Left lung (tissue), 14 donors: ENCODE measurements at places on chromosomes 7 and 10. TPM values are rescaled to one million over a fixed set of nuclear protein-coding genes. Genes with fewer than 3 reads are reported as not detected.

- no peak for DNase-seq
Observed at GRCh38 chr10:50310560-50311174, 59.4 kb upstream of the ASAH2 start.

GRCh38 chr10:126017961-126018560 is 121.7 kb downstream of the FANK1 start:
- no peak for DNase-seq

- no peak for DNase-seq
Observed at GRCh38 chr7:113774182-113774807, 144.5 kb downstream of the PPP1R3A start.

GRCh38 chr10:35251373-35252100 is 84.8 kb upstream of the CCNY start:
- DNase-seq: no peak

DNA sequence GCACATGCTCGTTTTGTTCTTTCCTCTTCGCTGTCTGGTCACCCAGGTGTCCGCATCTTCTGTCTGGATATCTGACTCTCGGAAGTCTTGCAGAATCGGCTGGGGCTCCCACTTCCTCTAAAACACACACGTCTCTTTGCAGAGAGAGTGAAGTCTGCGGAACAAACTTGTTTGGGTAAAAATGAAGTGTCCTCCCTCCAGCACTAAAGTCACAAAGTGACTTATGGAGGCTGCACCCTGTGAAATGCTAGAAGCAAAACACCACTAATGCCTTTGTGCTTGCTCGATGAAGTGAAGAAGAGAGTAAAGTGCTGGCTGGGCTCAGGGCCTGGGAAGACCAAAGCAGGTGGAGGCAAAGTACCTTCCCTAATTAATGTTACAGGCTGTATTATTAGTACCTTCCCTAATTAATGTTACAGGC is 71.4 kb downstream of the FGFR2 start:
- no peak for DNase-seq

- DNase-seq: no peak
Observed at GRCh38 chr7:20543500-20543899, 72.0 kb upstream of the ABCB5 start.

- DNase-seq: no peak
Observed at GRCh38 chr10:114294549-114294948, 55.5 kb downstream of the VWA2 start.

DNA sequence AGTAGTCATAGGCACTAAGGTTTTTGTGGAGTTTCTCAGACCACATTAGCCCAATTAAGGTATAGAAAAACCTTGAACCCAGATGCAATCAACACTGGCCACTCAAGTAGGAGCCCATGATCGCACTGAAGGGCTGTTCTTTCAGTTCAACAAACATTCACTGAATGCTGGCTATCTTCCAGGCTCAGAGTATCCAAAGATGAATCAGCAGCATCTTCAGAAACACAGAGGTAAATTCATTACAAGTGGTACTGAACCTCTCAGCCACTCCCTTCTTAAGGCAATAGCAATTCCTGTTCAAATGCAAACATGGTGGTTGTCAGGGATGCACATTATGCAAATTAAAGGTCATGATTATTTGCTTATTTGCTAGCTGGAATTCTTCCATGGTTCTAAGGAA is 17.1 kb downstream of the KCNK18 start:
- no peak for DNase-seq

DNA sequence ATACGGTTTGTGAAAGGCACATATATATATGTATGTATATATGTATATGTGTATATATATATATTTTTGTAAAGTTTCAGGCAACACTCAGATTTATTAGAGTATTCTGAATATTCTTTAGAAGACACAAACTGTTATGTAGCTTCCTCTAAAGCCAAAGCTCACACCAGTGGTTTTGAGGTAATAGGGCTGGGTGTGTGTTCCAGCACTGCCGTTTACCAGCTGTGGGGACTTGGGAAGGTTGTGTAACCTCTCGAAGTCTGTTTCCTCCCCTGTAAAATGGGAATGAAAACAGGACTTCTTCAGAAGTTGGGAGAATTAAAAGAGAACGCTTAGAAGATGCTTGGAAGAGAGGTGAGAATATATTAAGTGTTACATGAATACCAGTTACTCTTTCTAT is 94.8 kb downstream of the PRPF18 start:
- no peak for DNase-seq

DNA sequence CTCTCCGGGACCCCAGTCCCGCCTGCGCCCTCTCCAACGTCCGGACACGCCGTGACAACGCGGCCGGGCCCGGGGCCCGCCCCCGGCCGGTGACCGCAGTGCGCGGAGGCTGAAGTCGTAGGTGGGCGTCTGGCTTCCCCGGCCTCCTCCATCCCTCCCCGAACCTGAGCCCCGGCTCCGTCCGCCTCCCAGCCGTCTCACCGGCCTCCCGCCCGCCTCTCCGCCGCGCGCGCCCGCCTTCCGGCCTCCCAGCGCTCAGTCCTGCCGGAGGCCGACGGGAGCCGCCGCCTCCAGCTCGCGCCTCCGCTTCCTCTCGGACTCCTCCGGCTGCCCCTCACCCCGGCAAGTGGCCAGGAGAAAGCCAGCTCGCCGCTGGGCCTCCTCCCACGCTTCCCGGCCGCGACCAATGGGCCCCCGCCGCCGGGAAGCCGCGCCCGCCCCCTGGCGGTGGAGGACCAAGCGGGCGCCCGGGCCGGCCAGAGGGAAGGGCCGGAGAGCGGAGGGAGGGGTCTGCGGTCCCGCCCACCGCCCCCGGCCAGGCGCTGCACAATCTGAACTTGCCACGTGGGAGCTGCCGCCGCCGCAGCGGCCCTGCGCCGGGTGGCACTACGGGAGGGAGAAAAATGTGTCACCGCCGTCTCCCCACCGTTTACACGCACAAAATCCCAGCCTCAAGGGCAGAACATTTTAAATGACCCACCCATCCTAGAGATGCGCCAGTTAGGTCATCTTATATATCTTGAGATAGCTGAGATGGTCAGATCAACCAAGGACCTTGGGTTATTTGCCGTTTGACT is at the start of gene FAM3C:
FAM3C (minus strand) TSS at position 348 of the 797 bp plus-strand sequence. CDS start 13,339 bp downstream, outside the sequence.
- peak; percentile 96 for DNase-seq

DNA sequence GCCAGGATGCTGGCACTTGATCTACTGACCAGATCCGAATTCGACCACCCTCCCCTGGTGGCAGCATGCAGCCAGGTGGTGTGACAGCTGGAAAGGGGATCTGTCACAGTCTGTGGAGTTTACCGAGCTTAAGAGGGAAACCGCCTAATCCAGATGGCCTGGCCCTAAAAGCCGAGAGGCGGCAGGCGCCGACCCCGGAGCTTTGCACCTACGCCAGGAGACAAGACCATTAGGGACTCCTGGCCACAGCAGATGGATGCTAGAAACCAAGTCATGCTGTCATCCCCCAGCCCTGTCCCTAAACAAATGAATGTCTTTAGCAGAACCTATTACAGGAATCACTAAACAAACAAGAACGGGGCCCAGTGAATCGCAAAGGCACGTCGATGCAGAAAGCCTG is 27.7 kb downstream of the RCC1L start:
- DNase-seq: no peak

DNA sequence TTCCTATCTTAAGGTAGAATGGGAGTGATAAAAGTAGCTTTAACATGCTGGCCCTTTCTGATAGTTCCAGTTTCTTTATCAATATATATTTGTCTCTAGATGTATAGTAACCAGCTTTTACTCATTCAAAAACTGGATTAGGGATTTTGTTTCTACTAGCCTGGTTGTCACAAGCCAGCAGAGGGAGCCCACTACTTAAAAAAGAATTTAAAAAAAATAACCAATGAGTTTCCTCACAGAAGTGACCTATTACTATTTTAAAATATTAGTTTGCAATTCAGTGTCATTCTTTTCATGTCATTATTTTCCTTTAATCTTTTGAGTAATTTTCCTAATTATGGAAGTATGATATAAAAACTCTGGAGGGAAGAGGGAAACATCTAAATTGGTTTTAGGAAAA is 142.1 kb downstream of the PHTF2 start:
- DNase-seq: no peak

DNA sequence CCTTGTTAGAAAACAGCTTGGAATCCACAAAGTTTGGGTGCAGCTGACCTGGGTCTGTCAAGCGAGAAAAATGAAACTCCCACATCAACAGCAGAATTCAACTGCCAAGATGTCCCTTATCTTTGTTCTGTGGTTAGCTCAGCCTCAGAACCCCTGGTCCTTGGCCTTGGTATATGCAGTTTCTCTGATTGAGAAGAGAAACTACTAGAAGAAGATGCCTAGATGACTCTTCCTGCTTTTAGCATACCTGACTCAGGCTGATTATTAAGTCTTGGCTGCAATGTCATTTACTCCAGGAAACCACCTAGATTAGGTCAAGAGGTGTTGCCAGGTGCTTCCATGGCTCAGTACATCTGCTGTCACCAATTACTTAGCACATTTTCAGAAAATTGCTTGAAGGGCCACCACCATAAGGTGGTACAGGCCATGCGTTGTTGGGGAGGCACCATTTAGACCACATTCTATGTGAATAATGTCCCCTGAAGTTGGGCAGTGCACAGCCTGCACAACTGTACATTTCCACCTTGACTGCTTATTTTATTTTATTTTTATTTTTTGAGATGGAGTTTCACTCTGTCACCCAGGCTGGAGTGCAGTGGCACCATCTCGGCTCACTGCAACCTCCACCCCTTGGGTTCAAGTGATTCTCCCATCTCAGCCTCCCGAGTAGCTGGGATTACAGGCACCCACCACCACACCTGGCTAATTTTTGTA is 59.4 kb upstream of the ZNF438 start:
- no peak for DNase-seq

GRCh38 chr10:130002606-130003005 is 38.5 kb upstream of the EBF3 start:
- no peak for DNase-seq

DNA sequence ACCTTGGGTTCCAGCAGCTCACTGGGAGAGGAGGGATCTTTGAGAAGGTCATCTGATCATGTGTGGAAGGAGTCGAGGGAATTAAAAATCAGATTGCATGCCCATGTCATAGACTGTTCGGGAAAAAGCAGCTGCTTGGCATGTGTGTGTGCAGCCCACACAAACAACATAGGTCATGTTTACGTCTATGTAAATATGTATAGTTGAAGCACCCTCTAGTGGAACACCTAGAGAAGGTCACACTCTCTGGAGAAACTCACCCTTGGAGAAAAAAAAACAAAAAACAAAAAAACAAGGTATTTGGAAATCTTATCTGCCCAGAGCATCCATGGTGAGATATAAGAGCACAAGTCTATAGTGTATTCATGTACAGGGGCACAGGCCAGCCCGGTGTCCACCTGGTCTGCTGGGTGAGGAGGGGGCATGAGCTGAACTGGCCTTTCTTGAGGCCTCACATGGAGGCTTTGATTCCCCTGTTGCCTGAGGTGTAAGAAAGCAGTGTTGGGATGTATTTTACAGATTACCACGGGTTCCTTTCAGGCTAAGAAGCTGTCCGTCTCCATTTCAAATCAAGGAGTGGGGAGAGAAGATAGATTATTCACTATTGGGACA is 98.0 kb downstream of the NPY start:
- no peak for DNase-seq

DNA sequence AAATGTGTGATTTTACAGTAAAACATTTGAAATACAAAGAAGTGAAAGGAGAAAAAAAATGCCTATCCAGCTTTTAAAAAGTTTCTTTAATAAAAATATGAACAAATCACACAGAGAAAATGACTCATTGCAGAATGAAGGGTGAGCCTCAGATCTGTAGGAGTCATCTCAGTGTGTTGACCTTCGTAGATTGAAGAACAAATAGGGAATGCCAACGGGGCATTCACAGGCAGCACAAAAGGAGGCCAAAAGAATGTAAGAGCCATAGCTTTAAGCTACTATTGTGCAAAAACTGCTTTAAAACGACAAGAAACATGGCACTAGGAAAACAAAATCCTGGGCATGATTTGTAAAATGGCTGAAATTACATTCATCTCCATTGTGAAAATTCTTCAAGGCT is 782.7 kb upstream of the CELF2 start:
- DNase-seq: no peak

- no peak for DNase-seq
Observed at GRCh38 chr10:115956225-115957011, 316.6 kb downstream of the GFRA1 start.

DNA sequence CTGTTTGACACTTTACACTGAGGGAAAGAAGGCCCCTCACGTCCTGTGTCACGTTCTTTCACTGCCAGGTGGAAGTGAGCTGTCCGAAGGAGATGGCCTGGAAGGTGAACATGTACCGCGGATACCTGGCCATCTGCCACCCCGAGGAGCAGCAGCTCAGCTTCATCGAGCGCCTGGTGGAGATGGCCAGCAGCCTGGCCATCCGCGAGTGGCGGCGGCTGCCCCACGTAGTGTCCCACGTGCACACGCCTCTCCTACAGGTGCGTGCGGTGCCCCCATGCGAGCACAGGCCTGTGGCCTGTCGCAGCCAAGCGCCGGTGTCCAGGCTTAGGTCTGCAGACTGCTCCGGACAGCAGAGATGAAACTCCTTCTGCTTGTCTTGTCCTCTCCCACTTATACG is 103.4 kb downstream of the TRRAP start:
- DNase-seq: no peak

- DNase-seq: no peak
Observed at GRCh38 chr10:78461333-78461732, 427.7 kb downstream of the RPS24 start.

DNA sequence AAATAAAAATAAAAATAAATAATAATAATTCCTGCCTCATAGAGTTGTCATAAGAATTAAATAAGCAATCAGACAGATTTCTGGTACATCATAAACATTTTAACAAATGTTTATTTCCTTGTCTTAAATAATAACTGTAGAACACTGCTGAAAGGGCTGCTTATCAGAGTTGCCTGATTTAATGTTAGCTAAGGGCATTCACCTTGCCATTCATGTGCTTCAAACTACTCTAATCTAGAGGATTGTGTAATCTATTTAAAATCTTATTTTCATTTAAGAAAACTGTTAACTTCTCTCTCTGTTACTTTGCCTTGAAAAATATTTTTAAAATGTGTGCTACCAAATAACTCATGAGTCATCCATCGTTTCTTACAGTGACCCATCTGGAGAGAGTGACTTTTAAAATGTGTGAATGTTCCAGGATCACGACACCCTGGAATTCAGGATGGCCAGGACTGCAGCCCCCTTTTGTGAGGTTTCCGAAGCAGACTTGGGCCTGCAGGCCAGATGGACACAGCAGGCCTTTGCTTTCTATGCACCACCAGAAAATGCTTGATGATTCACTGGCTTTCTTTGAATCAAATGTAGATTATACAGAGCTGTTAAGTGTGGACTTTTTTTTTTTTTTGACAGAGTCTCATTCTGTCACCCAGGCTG is 109.1 kb upstream of the TNS3 start:
- DNase-seq: no peak

GRCh38 chr7:42945821-42946626 is 13.8 kb downstream of the MRPL32 start:
- no peak for DNase-seq

Gene NEUROG3
- polyA plus RNA-seq: not detected

Gene TFPI2
- 6.6 TPM for polyA plus RNA-seq

Gene EVX1
- not detected for polyA plus RNA-seq
